ENCODE measurements at places on chromosomes 6 and 20.

GRCh38 chr6:54053881-54054391 is 57.3 kb upstream of the MLIP start:
- DNase-seq: no peak

- no peak for DNase-seq
Measured at GRCh38 chr20:62697468-62697912, 11.1 kb upstream of the NTSR1 start.

DNA sequence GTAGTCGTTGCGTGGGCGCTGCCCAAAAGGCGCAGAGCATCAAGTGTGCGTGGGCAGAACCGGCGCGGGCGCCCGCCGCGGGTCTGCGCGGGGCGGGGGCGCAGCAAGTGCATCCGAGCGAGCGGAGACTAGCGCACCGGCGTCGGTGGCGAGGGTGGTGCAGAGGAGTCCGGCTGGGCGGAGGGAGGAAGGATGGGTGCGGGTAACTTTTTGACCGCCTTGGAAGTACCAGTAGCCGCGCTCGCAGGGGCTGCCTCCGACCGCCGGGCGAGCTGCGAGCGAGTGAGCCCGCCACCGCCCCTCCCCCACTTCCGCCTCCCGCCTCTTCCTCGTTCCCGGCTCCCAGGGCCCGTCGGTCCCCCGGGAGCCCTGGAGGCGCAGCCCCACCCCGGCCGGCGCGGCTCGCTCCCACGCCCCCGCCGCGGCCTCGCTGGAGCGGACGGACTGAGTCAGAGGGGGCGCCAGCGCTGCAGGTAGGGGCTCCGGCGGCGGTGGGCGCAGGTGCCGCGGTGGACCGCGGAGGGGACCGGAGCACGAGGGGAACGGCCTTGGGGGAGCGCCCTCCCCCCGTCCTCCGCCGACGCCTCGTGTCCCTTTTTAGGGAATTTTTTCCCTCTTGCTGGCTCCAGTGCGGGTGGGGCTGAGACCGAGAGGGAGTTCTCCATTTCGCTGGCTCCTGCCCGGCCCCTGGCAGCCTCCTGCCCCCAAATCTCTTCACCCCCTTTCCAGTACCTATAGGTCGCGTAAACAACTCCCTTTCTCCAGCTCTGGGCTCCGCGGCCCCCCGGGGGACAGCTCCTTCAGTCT is 1.6 kb upstream of the DBNDD2 start:
- DNase-seq: peak; percentile 33

- DNase-seq: no peak
Measured at GRCh38 chr20:58719258-58719657, 26.7 kb downstream of the NPEPL1 start.

GRCh38 chr6:84027340-84028181 is 6.0 kb upstream of the MRAP2 start:
- DNase-seq: no peak

DNA sequence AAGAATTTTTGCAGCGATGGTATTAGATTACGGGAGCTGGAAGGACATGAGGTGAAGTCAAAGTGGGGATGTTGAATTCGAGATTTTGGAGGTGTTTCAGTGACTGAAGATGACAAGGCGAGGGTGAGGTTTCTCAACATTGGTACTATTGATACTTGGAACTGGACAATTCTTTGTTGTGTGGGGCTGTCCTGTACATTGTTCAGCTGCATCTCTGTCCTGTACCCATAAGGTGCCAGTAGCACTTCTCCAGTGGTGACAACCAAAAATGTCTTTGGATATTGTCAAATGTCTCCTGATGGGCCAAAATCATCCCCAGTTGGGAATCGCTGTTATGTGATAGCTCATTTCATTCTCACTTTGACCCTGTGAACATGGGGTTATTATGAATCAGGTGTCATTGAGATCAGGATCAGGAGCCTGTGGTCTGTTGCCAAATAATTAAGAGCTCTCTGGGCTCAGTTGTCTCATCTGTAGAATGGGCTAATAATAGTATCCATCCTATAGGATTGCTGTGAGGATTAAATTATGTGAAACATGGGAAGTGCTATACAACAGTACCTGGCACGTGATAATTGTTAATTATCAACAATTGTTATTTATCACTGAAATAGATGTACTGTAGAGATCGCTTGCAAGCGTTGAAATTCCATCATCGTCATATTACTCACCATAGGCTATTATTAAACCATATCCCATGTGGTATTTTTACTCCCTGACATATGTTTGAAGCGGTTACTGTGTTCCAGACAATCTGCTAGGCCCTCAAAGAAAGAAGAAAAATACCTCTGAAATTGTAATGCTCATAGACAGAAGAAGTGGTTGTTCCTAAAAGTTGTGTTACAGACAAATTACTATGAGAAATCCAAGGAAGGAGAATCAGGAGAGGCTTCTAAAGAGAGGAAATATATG is 48.5 kb upstream of the TTPAL start:
- DNase-seq: no peak

DNA sequence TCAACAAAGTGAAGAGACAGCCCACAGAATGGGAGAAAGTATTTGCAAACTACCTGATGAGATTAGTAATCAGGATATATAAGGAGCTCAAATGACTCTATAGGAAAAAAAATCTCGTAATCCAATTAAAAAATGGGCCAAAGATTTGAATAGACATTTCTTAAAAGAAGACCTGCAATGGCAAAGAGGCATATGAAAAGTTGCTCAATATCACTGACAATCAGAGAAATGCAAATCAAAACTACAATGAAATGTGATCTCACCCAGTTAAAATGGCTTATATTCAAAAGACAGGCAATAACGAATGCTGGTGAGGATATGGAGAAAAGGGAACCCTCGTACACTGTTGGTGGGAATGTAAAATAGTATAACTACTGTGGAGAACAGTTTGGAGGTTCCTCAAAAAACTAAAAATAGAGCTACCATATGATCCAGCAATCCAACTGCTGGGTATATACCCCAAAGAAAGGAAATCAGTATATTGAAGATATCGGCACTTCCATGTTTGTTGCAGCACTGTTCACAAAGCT is 65.0 kb downstream of the TOX2 start:
- no peak for DNase-seq

DNA sequence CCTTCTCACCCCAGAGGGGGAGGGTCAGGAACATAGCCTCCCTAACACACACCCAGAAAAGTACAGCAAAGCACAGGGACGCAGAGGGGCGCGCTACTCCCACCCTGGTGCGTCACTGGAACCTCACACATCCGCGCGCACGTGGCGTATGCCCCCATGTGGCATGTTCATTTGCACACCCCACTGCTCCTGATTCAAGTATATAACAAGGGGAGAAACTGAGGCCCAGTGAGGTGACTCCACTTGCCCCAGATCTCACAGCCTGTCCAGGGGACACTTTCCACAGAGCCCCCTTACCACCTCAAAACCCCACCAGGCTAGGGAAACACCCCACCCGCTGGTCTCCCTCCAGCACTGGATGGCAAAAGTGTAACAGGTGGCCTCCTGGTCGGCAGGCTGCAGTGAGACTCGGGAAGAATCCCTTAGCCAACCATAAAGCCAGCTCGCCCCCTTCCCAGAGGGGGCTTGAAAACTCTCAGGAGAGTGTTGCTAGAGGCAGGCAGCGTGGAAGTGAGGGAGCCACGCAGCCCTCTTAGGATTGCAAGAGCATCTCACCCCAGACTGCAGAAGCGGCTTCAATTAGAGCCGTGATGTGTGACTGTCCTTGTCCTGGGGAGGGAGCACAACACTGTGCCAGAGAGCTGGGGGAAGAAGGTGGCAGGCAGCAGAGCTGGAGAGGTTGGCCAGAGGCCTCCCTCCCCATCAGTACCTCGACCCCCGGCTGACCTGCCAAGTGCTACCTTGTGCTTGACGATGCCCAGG is at the start of gene GRM4:
TSS of gene GRM4 (minus strand) at position 67 of the 762 bp plus-strand sequence. CDS start 12,591 bp downstream, outside the sequence.
- no peak for DNase-seq

GRCh38 chr20:19017104-19017690 is 195.2 kb upstream of the SLC24A3 start:
- DNase-seq: no peak

- no peak for DNase-seq
Measured at GRCh38 chr6:16543521-16543920, 217.7 kb downstream of the ATXN1 start.

DNA sequence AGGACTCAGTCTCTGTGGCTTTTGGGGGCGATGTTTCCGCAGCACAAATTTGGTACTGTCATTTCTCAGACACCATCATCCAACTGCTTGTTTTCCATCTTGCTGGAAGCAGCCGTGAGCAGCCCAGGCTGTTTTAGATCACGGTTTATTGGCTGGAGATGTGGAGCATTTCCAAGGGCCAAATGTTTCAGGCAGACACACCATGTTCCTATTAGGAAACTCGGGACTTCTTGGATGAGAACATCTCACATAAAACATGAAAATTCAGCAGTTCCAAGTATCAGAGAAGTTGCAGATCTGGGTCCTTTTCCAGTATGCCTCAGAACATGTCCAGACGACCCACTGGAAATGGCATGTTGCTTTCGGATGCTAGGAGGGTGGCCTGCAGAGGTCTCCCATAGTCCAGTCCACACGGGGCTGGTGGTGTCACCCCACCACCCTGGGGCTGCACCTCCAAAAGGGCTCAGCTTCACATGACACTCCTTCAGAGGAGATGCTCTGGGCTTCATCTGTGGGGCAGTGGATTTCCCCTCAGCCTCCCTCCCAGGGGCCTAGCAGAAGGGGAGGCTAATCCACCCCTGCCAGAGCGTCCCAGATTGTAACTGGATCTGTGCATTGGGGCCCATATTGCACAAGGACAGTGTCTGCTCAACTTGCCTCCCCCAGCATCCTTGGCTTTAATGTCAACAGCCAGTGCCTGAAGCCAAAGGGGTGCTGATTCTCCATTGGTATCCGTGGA is 176.3 kb downstream of the SCP2D1 start:
- no peak for DNase-seq

GRCh38 chr20:50580842-50581544 is 70.8 kb downstream of the PTPN1 start:
- no peak for DNase-seq

- no peak for DNase-seq
Measured at GRCh38 chr6:93358435-93358834, 60.9 kb downstream of the EPHA7 start.

DNA sequence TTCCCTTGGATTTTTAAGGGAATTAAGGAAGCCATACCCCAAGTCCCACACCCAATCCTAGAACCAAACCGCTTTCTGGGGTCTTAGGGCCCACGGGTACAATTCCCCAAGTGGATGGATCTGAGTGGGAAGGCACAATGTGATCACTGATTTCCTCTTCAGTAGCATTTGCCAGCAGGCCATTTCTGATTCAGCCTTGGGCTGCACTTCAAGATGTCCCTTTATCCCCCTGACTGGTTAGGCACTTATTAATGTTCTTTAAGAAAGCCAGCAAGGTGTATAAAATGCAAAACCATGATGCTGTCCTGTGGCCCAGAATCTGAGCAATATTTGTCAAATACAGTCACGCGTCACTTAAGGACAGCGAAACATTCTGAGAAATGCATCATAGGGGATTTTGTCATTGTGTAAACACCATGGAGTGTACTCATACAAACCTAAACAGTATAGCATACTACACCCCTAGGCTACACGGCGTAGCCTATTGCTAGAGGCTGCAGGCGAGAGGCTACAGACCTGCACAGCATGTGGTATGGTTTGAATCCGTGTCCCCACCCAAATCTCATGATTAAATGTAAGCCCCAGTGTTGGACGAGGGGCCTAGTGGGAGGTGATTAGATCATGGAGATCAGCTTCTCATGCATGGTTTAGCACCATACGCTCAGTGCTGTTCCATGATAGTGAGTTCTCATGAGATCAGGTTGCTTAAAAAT is 234.2 kb downstream of the NRN1 start:
- DNase-seq: no peak

DNA sequence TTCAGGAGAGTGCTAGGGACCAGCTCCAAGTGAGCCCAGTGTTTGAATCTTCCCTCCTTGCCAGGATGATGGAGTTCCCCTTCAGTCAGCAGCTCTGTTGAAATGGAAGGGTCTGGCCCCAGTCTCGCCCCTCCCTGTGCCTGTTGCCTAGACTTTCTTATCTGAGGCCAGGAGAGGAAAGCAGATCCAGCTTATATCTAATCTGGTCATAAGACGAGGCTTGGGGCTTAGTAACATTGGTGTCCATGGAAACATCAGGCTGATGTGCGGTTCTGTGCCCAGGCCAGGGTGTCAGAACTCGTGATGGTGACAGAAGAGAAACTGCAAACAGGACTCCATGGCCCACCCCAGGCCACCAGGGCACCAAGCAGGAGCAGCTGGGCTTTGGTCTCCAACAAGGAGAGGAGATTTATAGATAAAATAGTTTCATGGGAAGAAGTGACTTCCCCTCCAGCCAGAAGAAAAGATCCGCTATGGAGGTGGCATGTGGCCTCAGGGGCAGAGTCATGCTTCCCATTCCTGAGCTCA is 9.8 kb downstream of the MAS1L start:
- DNase-seq: no peak

DNA sequence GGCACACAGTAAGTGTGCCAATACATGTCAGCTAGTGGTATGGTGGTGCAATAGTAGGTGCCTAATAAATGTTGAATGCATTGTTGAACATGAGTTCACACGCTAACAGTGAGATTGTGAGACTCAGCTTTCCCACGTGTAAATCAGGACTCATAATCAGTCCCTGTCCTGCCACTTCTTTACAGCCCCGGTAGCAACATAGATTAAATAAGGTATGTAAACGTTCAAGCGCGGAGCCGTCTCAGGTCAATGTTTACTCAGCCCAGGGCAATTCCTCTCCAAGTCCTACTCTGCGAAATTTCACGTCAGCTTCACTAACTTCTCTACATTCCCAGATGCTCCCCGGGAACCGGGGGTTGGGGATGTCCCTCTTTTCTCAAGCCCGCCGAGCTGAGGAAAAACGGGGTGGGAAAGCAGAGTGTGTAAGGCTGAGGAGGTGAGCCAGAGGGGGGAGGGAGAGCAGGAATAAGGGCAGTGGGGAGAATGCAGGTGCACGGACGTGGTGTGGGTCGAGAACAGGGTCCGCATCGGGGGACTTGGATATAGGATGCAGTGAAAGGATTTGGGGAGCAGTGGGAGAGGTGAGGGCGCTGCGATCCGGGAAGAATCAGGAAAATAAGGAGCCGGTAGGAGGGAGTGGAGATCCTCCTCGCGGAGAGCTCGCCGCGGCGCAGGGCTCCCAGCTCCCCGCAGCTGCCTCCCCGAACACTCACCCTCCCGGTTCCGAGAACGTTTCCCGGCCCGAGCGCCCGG is 544 bp upstream of the TP53INP2 start:
- peak; percentile 3 for DNase-seq

GRCh38 chr20:64058536-64058935 is 4.5 kb upstream of the TCEA2 start:
- DNase-seq: no peak

- DNase-seq: no peak
Measured at GRCh38 chr6:23823421-23823820, 302.6 kb upstream of the NRSN1 start.

DNA sequence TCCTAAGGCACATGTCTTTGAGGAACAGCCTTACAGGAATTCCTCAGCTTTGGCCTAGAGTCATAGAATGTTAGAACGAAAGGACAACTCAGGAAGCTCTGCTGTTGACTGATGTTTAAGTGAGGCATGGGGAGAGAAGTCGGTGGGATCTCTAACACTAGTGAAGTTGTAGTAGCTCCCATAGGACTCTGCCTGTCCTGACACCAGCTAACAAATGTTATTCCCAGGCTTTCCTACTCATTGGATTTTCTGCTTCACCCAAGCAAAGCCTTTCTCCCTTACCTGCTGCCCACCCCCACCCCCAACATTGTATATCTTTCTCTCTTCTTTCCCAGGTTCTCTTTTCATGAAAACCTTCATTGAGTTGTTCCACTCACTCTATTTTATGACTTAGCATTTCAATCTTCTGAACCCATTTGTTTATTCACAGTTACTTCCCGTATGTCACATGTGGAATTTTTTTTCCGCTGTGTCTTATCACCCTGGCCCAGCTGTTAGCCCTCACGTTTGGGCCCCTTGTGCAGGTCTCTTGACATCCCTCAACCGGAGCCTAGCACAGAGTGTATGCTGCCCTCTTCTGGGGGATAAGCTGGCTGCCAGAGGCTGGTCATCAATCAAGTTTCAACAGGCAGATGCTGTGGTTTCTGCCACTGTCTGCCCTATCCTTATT is 39.2 kb upstream of the RNF8 start:
- no peak for DNase-seq

Data from activated T-helper 9 cell treated with anti-CD3 and anti-CD28 coated beads, Interleukin-2, amount 50 U/mL, for 16 hours (primary cell).